ENCODE measurements at places on chromosomes 5 and 9.

GRCh38 chr9:135490166-135490870 is 10.2 kb upstream of the MRPS2 start:
- DNase-seq, result no peak

DNA sequence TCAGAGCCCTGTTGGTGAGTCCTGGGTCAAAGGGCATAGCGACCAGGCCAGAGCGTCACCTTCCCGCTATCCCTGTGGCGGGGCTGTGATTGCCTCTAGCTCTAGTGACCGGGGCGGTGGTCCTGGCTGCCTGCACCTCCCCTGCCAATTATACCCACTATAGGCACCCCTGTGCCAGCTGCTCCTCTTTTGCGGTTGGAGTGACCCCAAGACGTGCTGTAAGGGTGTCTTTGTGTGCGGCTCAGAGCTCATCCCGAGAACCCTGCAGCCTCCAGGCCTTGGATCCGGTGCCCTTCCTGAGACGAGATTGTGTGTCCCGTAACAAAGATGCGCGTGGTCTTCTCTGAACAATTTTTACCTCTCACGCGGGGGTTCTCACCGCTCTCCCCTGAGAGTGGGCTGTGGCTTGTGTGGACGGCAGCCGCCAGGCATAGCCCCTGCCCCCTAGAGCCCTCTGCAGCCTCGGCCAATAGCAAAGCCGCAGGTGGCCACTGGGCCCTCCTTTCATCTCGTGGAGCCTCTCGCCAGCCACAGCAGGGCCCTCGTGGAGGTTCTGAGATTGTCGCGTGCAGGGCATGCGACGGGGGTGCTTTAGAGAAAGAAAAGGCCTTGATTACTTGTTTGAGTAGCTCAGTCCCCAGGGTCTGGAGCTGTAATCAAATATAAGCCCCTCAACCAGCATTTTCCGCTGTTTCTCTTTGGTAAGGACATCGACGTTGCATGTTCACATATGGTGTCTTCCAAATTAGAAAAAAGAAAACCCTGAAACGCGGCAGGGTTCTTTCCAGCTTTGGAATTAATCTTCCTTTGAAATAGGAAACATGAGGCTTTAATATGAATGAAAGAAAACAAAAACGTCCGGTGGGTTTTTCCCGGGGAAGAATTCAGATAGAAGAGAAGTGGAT is 10.7 kb downstream of the NKD2 start:
- DNase-seq, result no peak

- no peak for DNase-seq
Observed at GRCh38 chr9:93634311-93635185, 58.2 kb downstream of the PHF2 start.

- DNase-seq, result no peak
Observed at GRCh38 chr9:133344979-133345378, 3.0 kb downstream of the MED22 start.

DNA sequence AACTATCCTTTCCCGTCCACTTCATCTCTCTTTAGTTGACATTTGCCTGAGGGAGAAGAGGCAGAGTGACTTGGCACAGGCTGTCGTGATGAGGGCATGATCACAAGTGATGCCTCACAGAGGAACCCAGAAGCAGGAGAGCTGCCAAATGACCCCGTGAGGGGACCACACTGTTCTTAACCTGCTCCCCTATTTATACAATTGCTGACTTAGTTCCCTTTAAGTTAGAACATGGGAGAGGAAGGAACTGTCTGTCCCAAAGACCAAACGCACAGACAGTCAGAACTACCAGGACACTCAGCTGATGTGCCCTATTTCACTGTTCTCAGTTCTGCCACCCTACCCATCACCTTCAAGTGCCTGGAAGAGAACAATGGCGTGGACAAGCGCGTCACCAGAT is 73.7 kb downstream of the SLC1A3 start:
- DNase-seq, result no peak

DNA sequence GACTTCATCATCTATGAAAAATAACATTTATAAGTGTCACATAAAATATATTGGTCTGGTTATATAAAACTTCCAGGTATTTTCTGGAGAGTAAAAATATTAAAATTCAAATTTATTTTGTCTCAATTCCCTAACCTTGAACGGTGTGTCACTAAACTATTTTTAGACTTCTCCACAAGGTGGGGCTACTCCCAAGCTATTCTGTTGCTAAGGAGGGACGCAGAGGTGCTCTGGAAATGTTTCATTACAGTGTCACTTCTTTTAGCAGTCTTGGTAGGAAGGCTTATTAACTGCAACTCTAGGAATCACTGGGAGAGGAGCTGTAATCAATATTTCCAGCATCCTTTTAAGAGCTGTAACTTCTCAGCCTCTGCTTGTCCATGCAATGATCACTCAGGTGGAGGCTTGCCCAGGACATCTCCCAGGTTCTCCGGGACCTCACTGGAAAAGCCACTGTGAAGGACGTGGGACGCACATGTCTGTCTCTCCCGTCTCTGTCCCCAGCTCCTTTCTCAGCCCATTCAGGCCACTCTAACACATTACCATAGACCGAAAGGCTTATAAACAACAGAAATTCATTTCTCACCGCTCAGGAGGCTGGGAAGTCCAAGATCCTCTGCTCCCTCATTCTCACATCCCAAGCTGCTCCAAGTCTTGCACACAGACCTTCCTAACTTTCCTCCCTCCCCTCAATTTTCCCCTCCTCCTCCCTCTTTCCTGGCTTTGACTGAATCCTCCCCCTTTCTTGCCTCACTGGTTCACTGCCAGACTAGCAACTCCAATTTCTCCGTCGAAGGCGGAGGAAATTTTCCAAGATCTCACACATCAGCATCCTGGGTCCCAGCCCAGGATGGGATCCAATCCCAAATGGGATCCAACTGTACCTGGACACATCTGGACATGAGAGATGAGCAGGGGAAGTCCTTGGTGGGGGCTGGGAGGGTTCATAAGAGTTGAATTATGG is 32.7 kb upstream of the DNAH5 start:
- no peak for DNase-seq

Data from stimulated activated CD4-positive, alpha-beta T cell treated with anti-CD3 and anti-CD28 coated beads, TNF-alpha, amount 100 ng/mL, for 1 hour (primary cell).